NCI-H526 treated with DMSO at 0.1 percent for 48 hours (cell line): ENCODE measurements at places on chromosomes 11 and 22.

- DNase-seq, result no peak
These were observed 81.9 kb downstream of the LRRC32 start for GRCh38 chr11:76588455-76589325.

- DNase-seq, result no peak
These were observed 6.8 kb downstream of the MAP4K2 start for GRCh38 chr11:64796047-64796756.

DNA sequence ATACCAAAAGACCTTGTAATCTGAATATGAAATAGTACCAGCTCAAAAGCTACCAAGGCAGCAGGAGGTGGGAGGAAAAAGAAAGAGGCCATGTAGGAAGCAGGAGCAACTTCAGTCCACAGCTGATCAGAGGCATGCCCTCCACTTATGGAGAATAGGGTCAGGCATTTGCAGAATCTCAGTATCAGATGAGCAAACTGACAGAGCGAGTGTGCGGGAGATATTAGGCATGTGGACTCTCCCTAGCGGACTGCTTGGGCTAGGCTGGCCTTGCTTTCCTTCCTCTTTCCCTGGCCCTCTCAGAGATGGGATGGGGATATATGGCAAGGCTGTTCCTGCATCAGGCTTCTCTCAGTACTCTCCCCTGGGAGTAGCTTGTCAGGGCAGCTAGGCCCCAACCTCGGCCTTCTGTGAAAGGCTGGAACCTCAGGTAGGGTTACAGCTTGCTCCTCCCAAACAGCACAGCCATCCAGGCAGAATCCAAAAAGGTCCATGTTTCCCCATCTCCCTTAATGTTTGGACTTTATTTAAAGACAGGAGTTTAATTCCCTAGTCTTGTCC is 37.0 kb downstream of the ETS1 start:
- no peak for DNase-seq

DNA sequence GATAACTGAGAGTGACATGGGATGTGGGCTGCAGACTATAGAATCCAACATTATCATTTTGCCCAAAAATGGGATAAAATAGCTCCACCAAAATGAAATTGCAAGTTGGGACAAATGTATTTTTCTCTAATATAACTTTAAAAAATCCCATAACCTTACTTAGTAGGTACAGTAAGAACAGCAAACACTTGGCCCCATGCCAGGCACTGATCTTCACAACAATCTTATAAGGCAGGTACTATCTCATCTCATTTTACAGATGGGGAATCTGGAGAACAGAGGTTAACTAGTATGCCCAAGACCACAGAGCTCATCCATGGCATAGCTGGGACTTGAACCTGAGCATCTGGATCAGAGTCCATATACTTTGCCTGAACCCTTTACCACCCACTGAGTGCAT is 13.5 kb upstream of the ARHGEF17 start:
- no peak for DNase-seq

DNA sequence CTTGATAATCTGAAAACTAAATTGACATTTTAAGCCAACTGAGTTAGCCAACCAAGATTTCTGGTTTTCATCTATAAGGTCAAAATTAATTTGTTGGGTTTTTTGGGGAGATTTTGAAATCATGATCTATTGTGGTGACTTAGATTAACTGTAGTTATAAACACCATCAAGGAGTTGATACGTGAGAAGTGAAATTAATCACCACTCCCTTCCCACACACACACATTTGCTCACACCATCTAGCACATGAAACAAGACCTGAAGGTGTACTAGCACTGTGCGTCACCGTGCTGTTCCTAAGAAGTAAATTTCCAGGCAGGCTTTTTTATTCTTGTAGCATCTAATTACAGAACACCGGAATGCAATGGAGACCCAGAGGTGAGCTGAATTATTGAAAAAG is 2.1 kb downstream of the OR5B21 start:
- DNase-seq, result no peak

DNA sequence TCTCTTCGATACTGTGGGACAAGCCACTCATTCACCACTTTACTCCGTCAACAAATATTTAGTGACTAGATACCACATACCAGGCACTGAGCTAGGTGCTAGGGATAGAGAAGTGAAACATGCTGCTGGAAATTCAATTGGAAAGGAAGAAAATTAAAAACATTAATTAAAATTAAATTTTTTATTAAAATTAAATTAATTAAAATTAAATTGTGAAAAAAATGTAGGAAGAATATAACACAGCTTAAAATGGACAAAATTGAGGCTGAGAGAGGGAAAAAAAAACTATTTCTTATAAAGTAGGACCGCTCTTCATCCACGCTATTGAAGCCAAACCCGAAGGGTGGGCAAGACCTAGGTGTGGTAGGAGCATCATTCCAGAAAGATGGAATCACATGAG is 23.6 kb upstream of the LRRC55 start:
- no peak for DNase-seq

DNA sequence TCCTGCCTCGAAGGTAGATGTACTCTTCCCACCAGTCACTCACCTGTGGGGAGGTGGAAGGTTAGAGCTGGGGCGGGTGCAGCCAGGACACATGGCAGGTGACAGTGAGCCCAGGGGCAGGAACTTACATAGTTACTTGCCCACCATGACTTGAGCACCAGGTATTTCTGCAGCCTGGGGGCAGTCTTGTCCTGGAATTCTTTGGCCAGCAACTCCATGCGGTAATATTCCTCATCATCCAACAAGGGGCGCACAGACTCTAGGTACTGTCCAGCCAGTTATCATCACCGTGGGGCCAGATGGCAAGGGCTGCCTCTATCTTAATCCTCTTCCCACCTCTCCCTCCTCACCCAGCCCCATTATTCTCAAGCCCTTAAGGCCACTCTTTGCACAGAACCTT is 2.2 kb downstream of the CPT1B start:
- DNase-seq, result peak; percentile 16

DNA sequence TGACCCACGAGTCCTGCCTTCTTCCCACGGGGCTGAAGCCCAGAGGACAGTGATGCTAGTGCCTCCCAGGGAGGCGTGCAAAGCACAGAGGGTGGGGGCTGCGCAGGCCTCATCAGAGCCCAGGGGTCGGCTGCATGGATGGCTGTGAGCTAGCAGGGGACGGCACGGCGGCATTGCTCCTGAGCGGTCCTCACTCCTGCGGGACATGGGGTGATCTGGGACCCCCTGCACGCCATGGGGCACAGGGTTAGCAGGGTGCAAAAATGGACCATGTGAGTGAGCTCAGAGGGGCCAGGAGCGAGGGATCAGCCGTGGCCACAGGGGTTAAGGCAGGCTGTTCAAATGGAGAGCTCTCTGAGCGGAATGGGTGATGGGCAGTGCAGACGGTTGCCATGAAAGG is 138.3 kb downstream of the SNX19 start:
- no peak for DNase-seq

- no peak for DNase-seq
These were observed 68.5 kb downstream of the SBF2 start for GRCh38 chr11:10225553-10225952.

DNA sequence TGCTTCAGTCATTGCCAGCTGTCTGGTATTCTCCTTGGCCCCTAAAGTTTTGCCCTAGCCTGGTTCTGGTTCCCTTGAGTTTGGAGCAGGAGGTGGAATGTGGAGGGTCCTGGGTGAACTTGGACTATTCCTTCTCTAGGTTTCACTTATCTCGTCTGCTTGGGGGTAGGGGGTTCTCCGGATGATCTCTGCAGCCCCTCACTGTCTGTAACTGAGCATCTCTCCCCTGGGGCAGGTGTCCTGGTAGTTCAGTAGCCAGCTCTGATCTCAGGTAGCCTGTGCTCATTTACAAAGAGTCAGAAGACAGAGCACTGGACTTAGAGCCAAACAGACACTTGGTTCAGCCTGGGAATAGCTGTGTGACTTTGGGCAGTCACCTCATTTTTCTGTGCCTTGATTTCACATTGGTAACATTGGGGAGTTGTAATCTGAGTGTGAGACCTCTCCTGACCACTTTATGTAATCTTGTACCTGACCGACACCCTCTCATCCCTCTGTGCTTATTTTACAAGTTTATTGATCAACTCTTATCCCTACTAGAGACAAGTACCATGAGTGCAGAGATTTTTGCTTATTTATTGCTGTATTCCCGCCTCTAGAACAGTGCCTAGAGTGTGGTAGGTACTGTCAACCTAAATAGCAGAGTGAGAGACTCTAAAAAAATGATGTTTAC is 804 bp downstream of the CCDC134 start:
- no peak for DNase-seq

DNA sequence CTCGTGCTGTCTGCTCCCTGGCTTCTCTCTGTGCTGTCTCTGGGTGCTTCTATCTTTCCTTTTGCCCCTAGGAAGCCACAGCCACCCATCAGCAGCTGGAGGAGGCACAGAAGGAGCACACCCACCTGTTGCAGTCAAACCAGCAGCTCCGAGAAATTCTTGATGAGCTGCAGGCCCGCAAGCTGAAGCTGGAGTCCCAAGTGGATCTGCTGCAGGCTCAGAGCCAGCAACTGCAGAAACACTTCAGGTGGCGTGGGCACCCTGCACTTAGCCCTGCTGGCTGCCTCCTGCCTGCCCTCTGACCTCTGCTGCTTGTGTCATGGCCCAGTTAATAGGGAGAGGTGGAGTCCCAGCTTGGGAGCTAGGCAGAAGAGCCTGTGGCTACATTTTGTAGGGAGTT is 67.8 kb downstream of the CEP164 start:
- no peak for DNase-seq

GRCh38 chr22:41358927-41359326 is 22.8 kb upstream of the TEF start:
- DNase-seq, result no peak

GRCh38 chr22:49116021-49116420 is 711.7 kb downstream of the BRD1 start:
- DNase-seq, result no peak

GRCh38 chr11:79007771-79008402 is 432.9 kb downstream of the TENM4 start:
- no peak for DNase-seq

- peak; percentile 100 for DNase-seq
These were observed 246.5 kb downstream of the CADM1 start for GRCh38 chr11:115257678-115258077.

DNA sequence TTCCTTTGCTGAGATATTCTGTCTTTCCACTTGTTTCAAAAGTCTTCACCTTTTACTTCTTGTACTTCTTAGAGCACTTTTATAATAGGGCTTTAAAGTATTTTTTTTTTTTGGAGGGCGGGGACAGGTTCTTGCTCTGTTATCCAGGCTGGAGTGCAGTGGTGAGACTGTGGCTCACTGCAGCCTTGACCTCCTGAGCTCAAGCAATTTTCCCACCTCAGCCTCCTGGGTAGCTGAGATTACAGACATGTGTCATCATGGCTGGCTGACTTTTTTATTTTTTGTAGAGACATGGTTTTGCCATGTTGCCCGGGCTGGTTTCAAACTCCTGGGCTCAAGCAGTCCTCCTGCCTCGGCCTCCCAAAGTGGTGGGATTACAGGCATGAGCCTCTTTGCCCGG is 57.9 kb downstream of the DYNC2H1 start:
- no peak for DNase-seq

DNA sequence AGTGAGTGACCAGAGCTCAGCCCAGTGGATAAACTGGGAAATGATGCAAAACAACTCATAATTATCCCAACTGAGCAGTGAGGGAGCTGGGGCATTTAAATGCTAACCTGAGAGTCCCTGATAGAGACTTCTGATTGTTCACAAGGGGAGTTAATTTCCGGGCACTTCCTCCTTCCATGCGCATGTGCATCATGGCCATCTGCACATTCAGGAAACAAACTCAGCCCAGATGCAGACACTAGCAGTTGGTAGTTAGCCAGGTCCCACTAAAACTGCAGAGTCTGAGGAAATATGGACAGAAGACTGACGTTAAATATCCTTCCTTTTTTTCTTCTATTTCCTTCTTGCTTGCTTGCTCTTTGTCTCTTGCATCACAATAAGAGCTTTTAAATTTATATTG is 852.1 kb upstream of the LRRC4C start:
- no peak for DNase-seq

DNA sequence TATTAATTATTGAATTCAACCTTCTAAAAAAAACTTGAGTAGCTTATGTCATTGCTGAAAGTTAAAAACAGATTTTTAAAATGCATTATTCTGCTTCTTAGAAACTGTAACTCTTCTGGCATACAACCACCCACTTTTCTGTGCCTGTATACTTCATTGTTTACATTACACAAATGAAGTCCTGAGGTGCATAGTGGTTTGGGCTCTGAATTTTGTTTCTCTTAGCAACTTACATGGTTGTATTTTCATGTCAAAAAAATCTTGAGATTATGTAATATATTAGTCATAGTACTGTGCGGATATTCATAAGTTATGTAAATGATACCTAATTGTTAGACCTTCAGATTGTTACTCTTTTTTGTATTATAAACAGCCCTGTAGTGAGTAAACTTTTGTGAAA is 12.2 kb downstream of the SC5D start:
- DNase-seq, result no peak

GRCh38 chr11:100072131-100072530 is 615.0 kb upstream of the ARHGAP42 start:
- DNase-seq, result no peak

GRCh38 chr11:24574461-24574860 is 77.6 kb downstream of the LUZP2 start:
- no peak for DNase-seq

DNA sequence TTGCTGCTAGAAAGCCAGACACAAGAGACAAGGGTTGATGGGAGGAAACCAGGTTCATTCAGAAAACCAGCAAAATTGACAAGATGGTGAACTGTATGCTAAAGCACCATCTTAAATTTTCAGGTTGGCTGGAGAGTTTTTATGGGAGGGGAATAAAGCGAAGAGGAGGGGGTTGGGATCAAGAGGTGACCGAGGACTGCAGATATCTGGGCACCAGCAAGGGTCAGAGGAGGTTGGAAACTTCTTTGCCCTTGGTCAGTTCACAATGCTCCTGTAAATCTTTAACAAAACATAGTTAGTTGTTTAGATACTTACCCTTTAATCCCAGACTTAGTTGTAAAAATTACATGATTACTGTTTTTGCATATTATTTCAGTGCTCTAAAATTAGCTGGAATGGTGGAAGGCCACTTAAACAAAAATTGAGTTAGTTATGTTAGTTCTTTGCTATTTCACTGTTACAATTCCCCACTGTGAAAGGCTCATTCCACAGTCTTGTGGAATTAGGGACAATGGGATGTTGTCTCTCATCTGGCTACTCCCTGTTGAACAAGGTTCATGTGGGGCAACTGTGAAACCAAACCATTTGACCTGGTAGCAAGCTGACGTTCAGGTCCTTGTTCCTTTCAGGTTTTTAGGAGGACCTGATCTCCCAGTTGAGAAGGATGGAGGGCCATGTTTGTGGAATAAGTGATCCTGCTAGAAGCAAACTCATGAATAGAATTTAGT is 30.6 kb upstream of the QSER1 start:
- DNase-seq, result no peak

DNA sequence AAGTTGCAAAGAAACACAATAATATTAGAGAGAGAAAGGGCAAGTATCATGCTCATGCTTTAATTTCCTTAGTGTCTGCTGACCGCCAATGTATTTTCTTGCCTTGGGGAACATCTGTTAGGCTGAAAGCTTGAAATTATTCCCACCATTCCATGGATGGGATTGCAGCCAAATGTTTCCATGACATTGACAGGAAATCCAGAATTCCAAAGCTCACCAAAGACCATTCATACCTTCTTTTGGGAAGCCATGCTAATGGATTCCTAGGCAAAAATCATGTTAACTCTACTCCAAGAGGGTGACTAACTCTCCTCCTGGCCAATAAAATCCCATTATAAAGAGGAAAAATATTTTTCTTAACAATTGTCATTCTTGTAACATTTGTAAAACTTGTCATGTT is 661.4 kb upstream of the FAT3 start:
- no peak for DNase-seq

- no peak for DNase-seq
These were observed 181.5 kb downstream of the MAML2 start for GRCh38 chr11:96161307-96162089.

- no peak for DNase-seq
These were observed 936 bp downstream of the BRD1 start for GRCh38 chr22:49826603-49827270.
